DND-41 (cell line): ENCODE measurements at places on chromosomes 4 and X.

- DNase-seq: no peak
Observed at GRCh38 chr4:141391771-141392170, 171.1 kb downstream of the ZNF330 start.

- no peak for DNase-seq
Observed at GRCh38 chr4:94352996-94353395, 10.4 kb upstream of the HPGDS start.

GRCh38 chr4:145545031-145545430 lies 63.4 kb downstream of the SMAD1 start:
- no peak for DNase-seq

DNA sequence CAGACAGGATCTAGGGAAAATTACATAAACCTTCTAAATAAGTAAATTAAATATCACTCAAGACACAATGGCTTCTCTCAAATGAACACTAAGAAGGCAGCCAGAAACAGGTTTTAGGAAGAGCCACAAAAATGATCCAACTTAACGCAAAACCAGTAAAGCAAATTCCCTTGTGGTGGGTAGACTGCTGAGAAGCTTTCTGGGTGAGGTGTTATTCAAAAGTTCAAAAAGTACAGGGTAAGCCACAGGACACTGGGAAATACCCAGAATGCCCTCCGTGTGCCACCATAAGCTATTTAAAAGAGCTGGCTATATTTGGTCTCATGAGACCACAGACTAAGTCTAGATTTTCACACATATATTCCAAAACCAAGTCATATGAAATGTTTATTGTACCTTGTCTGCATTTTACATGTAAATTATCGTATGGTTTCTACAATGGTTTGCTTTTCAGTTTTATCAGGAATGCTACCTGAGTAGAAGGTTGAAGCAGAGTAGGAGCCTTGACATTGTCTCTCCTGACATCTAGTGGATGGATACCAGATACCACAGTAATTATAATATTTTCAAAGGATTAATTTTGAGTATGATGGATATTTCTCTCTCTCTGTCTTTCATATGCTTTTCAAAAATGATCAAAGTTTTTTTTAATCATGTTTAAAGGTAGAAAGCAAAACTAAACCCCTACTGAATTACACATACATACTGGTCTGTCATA lies 109.3 kb upstream of the KLHL13 start:
- DNase-seq: no peak

- no peak for DNase-seq
Observed at GRCh38 chr4:160299177-160299576, 1196.3 kb downstream of the RAPGEF2 start.

GRCh38 chr4:156169011-156169410 lies 215.3 kb upstream of the CTSO start:
- no peak for DNase-seq

DNA sequence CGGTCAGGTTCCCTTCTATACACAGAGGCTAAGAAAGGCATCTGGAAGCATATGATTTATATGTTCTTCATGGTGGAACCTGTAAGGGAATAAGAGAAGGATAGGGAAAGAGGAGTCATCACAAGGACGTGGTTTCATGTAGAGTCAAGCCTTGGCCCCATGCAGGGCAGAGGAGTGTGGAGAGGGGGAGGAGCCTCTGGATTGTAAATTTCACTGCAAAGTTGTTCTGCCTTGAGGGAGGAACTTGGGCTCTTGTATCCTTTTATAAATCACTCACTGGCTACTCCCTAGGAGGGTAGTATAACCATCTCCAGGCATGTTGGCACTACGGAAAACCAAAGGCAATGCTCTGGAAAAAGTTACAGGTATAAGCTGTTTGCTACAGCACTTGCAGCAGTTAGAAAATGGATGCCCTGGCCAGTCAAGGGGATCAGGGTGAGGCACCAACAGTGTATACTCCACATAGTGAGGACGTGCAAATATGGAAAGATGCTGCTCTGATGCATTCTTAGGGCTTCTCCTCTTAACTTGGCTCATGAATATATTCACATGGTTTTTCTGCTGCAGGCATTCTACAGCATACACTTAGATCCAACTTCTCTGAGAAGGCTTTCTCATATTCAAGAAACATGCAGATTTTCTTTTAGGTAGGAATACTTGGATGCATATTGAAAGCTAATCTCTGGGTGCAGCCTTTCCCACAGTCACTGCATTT lies 60.3 kb upstream of the ZNF81 start:
- DNase-seq: no peak

- DNase-seq: no peak
Observed at GRCh38 chr4:48651914-48652313, 128.2 kb downstream of the FRYL start.

DNA sequence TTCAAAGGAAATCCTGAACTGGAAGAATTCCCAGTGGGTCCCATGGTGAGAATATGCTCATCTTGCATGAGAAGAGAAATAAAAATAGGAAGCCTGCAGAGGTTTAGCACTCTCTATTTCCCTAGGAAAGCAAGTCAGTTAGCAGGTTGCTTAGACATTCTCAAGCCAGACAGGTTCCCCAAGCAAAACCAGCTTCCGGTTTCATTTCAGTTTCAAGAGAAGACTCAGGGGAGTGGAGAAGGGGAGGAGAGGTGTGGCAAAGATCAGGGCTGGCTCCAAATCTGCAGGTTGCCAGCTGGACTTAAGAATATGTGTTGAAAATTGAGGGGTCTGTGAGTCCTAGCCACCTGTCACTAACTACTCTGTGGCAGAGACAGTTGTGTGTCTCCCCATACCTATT lies 107.5 kb downstream of the CLNK start:
- DNase-seq: no peak

- DNase-seq: no peak
Observed at GRCh38 chrX:50813843-50814661, at the start of gene SHROOM4. Gene SHROOM4, minus strand, starts transcription at chrX:50814194. Its CDS starts 176 bp downstream, at chrX:50814018.

- DNase-seq: no peak
Observed at GRCh38 chr4:174626342-174627008, 104.2 kb upstream of the HPGD start.

GRCh38 chr4:145861336-145862318 lies 77.0 kb downstream of the ZNF827 start:
- no peak for DNase-seq

DNA sequence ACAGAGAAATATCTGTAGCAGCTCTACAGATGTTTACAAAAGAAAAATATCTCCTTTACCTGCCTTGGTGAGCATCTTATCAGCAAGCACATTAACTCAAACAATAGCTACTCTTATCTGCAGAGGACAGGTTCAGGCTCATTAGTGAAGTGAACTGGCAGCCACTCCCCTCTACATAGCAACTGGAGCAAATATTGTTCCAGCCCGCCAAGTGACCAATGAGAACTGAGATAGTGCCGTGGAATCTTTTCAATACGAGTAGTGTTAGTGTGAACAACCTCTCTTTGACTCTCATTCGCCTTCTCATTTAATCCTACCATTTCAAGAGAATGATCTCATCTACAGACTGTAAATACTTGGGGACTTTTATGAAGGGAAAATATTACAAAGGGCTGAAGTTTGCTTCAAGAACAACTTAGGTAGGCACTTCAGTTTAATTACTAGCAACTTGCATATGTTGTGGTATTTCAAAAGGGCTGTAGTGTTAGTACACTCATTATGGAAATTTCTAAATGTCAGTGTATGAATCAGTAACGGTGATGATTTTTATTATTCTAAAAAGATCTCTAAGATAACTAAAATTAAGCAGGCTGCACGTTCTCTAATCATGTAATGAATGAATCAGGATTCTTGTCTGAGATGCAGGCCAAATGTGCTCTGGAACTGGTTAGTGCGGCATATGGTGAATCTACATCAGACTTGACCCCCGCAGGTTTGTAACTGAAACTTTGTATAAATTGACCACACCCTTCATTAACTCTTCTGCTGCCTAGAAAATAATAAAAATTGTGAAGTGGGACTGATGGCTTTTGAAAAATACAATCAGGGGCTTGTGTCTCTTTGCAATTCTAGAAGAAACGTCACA lies 72.4 kb downstream of the PALLD start:
- no peak for DNase-seq

DNA sequence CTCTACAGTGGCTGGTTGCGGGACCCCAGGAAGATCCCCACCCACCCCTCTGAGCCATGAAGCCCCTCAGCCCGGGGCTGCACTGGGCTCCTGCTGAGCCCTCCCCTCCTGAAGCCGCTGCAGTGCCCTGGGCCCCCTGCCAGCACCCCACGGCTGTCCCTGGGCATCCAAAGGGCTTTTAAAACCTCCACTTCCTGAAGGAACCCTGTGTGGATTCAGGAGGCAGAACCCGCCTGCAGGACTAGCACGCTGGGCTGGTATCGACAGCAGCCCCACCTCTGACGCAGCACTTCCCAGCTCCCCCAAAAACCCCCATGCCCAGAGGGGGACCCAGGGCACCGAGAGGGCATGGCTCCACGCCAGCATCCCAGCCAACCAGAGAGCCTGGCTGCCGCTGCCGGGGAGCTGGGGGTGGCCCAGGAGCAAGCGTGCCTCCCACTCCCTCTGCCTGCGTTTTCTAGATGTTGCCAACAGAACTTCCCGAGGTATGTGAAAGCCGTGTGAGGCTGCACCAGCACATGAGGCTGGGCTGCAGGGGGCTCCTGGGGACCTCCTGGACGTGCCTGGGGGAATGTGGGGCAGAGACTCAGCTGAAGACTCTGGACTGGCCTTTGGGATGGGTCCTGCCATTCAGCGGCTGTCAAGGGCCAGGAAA lies 6.3 kb downstream of the MXD4 start:
- peak; percentile 2 for DNase-seq

DNA sequence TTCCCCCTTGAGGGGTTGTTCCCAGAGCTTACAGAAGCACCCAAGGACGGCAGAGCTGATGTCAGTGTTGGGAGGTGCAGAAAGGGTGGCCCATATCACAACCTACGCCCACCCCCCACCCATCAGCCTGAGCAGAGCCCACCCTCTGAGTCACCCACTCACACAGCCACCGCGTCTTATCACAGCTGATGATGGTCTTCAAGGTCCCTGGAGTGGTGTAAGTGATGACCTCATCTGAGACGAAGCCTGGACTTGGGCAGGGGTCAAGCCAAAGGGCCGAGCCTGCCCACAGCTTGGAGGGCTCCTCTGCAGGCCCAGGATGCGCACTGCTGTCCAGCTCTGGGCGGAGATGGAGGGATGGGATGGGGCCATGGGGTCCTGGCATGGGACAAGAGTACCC lies 3.0 kb upstream of the HTRA3 start:
- DNase-seq: no peak

DNA sequence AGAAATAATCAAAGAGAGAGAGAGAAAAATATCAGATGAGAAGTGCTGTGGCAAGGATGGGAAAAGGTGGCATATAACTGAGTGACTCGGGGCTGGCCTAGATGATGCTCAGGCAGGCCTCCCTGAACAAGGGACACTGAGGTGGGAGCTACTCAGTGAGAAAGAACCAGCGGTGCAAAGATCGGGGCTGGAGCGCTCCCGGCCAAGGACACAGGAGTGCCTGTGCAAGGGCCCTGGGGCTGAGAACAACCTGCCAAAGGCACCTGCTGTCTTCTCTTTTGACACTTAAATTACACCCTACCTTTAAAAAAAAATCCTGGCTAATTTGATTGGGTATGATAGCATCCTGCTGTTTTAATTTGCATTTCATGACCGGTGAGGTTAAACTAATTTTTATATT lies 77.7 kb upstream of the C4orf50 start:
- no peak for DNase-seq

- no peak for DNase-seq
Observed at GRCh38 chrX:97524340-97524739, 640.6 kb downstream of the RPA4 start.

DNA sequence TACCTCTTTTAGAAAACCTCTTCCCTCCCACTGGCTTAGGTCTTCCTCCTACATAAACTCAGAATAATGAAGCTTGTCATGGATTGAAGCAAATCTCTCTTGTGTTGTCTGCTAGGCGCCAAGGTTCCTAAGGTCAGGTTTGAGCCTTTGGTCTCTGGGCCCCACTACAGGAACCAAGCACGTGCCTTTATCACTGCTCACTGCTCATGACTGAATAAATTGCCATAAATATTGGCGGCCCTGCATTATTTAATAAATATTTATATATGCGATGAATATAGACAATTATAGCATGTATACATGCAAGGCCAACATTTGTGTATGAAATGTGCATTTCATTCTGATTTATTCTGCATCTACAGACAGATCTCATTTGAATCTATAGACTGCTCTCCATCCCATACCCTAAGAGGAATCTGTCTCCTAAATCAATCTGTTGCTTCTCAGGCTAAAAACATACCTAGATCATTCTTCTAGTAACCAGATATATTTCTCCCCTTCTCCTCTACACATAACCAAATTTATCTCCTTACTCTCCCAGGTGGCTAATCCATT lies 1717.6 kb upstream of the TENM3 start:
- no peak for DNase-seq

- no peak for DNase-seq
Observed at GRCh38 chr4:48943387-48943786, 36.8 kb upstream of the OCIAD2 start.

DNA sequence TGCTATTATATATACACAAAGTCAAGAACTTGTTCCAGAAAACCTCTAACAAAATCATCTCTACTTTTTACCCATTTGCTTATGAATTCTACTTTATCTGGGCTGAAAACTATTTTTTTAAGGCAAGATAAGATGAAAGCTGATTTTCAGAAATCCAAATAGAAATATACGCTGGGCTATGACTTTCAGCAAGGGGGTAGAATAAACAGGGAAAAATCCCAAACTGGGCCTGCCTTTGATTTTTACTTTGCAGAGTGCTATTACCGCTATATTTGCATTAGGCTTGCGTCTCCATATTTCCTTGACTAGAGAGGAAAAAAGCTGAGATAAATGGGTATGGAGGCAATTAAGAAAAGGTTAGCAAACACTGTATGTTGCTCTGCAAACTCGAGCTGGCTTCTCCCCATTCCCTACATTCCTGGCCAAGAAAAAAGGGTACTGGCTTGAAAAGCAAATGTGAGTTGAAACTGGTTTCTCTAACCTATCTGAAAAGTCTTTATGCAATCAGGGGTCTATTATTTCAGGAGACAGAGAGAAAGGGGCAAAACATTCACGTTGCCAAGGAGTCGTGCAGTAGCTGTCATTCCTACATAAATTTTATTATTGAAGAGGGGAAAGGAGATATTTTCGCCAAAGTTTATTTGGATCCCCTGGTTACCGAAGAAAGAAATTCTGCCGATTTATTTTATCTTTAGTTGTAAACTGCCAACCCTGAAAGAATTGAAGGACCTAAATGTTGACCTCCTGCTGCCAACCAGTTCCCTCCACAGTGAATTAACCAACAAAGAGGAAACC lies 2.2 kb downstream of the TMEM47 start:
- DNase-seq: no peak

DNA sequence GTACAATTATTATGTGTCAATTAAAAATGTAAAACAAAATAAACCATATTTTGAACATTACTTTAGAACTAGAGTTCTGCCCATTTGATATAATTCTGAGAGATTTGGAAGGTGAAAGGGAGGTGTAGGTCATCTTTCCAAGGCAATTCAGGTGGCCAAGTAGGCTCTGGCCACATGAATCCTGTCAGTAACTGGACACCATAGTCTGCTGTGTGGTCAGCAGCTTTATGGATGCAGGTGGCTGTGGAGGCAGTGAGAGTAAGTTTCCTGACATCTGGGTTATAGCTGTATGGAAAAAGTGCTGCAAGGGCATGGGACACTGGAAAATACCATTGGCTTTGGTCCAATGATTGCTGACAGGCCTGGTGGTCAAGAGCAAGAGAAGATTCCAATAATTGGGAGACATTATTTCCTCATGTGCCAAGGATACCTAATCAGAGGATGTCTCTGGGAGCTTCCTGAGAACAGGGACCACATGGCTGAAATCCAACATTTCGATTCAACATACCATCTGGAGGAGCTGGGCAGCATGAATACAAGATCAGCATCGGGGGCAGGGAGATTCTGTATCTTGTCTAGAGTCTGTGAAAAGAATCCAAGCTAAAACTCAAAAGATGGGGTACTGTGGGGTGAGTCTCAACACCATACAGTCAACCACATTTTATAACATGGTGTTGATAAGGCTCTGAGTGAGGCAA lies 523.1 kb downstream of the MID1IP1 start:
- DNase-seq: no peak
